Activated CD8-positive, alpha-beta memory T cell treated with anti-CD3 and anti-CD28 coated beads for 4 hours (primary cell): ENCODE measurements at places on chromosomes 4 and X.

- DNase-seq, result no peak
These were observed 54.5 kb downstream of the CPLX1 start for GRCh38 chr4:771464-771863.

DNA sequence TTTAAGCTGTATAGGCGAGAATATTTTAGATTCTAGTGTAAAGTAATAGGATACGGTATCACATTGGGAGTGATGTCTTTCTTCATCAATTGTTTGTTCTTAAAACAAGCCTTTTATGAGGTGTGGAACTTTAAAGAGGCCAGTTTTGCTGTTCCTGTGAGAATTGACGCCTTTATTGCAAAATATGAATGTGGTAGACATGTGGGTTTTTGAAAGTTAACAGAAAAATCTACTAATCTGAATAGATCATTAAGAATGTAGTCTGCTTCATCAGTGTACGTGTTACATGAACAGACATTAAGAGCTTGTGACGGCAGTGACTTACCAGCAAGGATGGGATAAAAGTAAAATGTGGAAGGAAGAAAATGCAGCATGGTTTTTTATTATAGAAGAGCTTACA lies 63.8 kb downstream of the STOX2 start:
- DNase-seq, result no peak

GRCh38 chrX:109393859-109394258 lies 88.0 kb downstream of the GUCY2F start:
- DNase-seq, result no peak

- DNase-seq, result no peak
These were observed 62.5 kb upstream of the TMEM164 start for GRCh38 chrX:109940411-109940810.

- DNase-seq, result no peak
These were observed 40.6 kb downstream of the DOCK11 start for GRCh38 chrX:118536204-118536603.

GRCh38 chr4:8351931-8352367 lies 82.4 kb downstream of the HTRA3 start:
- DNase-seq, result no peak
